ENCODE measurements at places on chromosomes 11 and 22. TPM values are rescaled to one million over a fixed set of nuclear protein-coding genes. Genes with fewer than 3 reads are reported as not detected.

- H3K27me3 ChIP-seq = peaks cover 4% of the 10 kb centered on the region
- peak overlapping the region; percentile 95 for H3K4me3 ChIP-seq
- no peak for DNase-seq
- H3K36me3 ChIP-seq = no peaks in the 10 kb centered on the region
- H3K4me1 ChIP-seq = peaks cover 17% of the 10 kb centered on the region
These were observed 834 bp upstream of the FADS1 start for GRCh38 chr11:61817471-61818202.

DNA sequence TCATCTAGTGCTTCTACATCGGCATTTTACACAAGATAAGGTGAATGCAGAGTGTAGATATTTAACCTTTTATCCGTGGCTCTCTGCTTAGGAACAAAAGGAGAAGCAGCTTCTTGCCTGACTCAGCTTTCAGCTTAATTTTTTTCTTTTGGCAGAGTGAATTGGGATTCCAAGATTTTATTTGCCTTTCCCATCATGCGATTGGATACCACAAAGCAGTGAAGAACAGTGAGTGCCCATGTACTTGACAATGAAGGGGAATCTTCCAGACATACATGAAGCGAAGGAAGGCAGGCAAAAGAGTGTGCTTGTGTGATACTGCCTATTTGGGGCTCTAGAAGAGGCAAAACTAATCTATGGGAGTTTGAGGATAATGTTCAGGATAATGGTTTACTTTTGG lies 17.0 kb upstream of the CHKA start:
- peaks cover 12% of the 10 kb centered on the region for H3K4me1 ChIP-seq
- H3K4me3 ChIP-seq = no peak overlapping the region
- H3K27me3 ChIP-seq = no peaks in the 10 kb centered on the region

Gene ANKRD49
- total RNA-seq = 38.1 TPM

- H3K36me3 ChIP-seq = no peaks in the 10 kb centered on the region
- H3K27me3 ChIP-seq = no peaks in the 10 kb centered on the region
- no peak overlapping the region for H3K4me3 ChIP-seq
- no peaks in the 10 kb centered on the region for H3K4me1 ChIP-seq
These were observed 33.0 kb downstream of the GAS2 start for GRCh38 chr11:22699388-22699787.

DNA sequence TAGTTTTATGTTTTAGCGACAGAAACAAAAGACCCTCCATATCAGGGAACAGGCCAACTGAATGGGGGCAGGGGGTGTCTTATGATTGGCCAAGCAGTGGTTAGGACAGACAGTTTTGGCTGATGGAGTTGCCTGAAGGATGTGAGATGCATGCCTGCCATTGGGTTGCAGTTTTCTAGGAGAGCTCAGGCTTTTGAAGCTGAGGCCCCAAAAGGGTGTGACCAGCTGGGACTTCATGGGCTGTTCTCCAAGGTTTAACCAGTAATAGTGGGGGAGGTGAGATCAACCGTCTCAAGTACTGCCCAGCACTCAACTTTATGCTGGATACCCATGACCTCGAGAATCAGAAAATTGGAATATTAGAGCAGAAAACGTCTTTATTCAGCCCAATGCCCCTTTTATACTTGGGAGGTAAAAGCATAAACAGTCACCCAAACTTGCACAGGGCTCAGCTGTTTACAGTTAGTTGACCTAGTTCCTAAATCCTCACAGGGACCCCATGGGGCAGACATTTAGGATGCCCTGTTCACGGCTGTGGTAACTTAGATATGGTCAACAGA lies 13.5 kb downstream of the DTX4 start:
- DNase-seq = no peak
- H3K4me1 ChIP-seq = peaks cover 2% of the 10 kb centered on the region
- peaks cover 12% of the 10 kb centered on the region for H3K27me3 ChIP-seq
- no peak overlapping the region for H3K4me3 ChIP-seq
- H3K36me3 ChIP-seq = peaks cover 4% of the 10 kb centered on the region

Gene KRTAP5-7
- total RNA-seq = not detected

GRCh38 chr11:101866619-101867491 lies 48.0 kb upstream of the CEP126 start:
- no peak for DNase-seq
- H3K27ac ChIP-seq = no peak overlapping the region
- H3K27me3 ChIP-seq = peaks cover 51% of the 10 kb centered on the region
- H3K36me3 ChIP-seq = no peaks in the 10 kb centered on the region
- H3K4me1 ChIP-seq = no peaks in the 10 kb centered on the region
- H3K4me3 ChIP-seq = no peak overlapping the region

DNA sequence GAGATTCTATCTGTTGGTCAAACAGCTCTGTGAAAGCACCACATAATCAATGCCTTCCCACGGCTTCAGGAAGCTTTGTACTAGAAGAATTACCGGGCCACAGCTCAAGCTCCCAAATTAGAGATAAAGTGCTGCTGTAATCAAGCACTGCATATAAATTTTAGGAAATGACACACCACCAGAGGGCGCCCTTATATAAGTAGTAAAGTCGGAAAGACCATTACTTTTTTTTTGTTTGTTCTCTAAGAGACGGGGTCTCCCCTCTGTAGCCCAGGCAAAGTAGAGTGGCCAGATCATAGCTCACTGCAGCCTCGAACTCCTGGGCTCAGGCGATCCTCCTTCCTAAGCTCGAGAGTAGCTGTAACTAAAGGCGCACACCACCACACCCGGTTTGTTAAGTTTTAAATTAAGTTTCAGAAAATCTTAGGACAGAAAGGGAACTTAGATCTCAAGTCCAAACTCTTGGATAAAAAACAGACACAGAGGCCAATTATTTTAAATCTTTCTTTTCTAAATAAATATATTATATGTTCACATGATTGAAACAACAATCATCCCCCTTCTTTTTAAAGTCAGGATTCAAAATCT lies 32.6 kb downstream of the PRCP start:
- H3K4me3 ChIP-seq = no peak overlapping the region
- H3K27ac ChIP-seq = peak overlapping the region; percentile 43
- peak; percentile 44 for DNase-seq
- peaks cover 13% of the 10 kb centered on the region for H3K4me1 ChIP-seq
- no peaks in the 10 kb centered on the region for H3K27me3 ChIP-seq

- no peak overlapping the region for H3K27ac ChIP-seq
- DNase-seq = no peak
- no peaks in the 10 kb centered on the region for H3K27me3 ChIP-seq
- peaks cover 2% of the 10 kb centered on the region for H3K36me3 ChIP-seq
These were observed 61.3 kb downstream of the PRMT3 start for GRCh38 chr11:20448834-20449233.

- no peak overlapping the region for H3K27ac ChIP-seq
- no peaks in the 10 kb centered on the region for H3K36me3 ChIP-seq
- no peak for DNase-seq
- no peak overlapping the region for H3K4me3 ChIP-seq
These were observed 26.1 kb upstream of the CARS1 start for GRCh38 chr11:3083321-3083720.

- no peak overlapping the region for H3K27ac ChIP-seq
- peaks cover 73% of the 10 kb centered on the region for H3K27me3 ChIP-seq
- DNase-seq = no peak
- no peaks in the 10 kb centered on the region for H3K36me3 ChIP-seq
- H3K4me1 ChIP-seq = no peaks in the 10 kb centered on the region
- H3K4me3 ChIP-seq = no peak overlapping the region
These were observed 108.6 kb upstream of the ASPHD2 start for GRCh38 chr22:26320447-26320846.

- peaks cover 58% of the 10 kb centered on the region for H3K27me3 ChIP-seq
- peaks cover 5% of the 10 kb centered on the region for H3K36me3 ChIP-seq
- DNase-seq = peak; percentile 21
- no peak overlapping the region for H3K4me3 ChIP-seq
These were observed 221.9 kb upstream of the TBCEL start for GRCh38 chr11:120801801-120802689.
